Activated T-helper 9 cell treated with anti-CD3 and anti-CD28 coated beads, Interleukin-2, amount 50 U/mL, for 16 hours (primary cell): ENCODE measurements at places on chromosomes 2 and 18.

DNA sequence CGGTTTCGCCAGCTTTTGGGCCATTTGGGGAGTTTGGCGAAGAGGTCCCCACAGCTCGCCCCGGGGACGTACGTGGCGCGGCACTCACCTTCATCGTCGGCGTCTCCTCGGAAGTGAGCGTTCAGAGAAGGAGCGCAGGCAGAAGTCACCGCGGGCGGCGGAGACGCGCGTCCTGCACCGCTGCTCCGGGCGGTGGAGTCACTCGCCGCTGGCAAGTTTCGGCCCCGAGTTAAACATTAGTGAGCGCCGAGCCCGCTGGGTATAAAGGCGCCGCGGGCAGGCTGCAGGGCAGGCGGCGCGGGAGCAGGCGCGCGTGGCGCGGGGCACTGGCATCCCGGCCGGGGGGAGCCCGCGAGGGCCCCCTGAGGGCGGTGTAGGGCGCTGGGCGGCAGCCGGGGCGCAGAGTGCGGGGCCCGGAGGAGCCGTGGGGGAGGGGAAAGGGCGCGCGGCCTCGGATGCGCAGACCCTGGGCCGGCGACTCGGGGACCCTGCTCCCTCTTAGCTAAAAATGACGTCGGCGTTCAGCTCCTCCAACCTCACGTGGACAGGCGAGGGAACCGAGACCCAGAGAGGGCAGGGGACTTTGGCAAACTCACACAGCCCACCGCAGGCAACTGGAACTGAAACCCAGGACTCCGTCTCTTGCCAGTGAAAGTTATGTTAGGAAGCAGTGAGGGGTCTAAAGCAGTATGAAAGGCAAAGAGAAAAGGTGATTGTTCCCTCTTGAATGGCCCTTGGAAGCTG lies at the start of gene DPP4:
Gene DPP4 (minus strand): TSS at position 328 of the 744 bp plus-strand sequence. CDS start 234 bp downstream, at position 94.
- peak; percentile 41 for DNase-seq

DNA sequence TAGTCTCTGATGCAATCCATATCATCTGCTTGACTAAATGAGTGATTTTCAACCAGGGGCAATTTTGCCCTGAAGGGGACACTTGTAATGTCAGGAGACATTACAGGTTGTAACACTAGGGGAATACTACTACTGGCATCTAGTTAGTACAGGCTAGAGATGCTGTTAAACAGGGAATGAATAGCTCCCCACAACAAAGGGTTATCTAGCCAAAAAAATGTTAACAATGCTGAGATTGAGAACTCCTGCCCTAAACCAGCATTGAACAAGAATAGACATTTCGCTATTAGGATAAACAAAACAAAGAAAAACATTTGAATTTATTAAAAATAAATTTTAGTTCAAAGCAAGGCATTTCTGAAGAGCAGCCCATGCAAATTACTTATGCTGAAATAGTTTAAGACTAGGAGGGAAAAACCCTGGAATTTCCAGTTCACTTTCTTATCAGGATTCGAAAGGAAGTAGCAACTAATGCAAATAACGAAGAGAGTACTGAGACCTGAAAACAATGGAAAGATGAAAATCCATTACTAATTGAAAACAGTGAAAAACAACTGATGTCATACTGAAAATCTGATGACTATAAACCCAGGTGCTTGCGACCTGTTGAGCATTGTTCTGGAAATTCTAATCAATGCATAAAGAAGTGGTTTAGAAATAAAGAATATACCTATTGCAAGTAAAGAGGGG lies 53.1 kb downstream of the CAB39 start:
- no peak for DNase-seq

DNA sequence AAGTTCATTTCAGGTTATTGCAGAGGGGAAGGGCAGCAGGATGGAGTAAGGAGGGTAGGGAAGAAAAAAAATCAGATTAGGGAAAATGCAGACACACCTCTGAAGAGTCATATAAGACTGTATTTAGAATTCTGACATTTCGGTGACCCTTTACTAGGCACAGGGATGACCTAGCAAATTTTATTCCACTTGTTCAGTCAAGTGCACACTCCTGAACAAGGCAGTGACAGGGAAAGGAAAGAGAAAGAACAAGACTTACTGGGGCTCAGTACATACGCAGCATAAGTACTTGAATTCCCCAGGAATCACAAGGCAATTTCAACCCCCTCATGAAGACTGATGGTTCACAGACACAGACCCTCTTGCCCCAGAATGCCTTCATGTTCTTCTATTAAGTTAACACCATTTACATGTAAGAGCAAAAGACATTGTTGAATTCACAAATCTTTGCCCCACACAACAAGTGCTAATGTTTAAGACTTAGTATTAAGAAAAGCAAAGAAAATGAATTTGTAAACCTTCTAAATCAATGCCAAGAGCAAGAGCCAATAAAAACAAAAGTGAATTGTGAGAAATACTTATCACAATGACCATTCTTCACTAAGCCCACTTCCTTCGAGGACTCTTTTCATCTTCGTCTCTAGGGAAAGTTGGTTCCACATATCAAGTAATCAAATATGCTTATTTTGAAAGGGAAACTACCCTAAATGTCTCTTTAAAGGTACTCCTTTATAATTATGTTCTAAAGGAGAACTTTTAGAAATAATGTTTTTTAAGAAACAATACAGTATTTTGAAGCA lies 47.0 kb downstream of the COBLL1 start:
- no peak for DNase-seq

DNA sequence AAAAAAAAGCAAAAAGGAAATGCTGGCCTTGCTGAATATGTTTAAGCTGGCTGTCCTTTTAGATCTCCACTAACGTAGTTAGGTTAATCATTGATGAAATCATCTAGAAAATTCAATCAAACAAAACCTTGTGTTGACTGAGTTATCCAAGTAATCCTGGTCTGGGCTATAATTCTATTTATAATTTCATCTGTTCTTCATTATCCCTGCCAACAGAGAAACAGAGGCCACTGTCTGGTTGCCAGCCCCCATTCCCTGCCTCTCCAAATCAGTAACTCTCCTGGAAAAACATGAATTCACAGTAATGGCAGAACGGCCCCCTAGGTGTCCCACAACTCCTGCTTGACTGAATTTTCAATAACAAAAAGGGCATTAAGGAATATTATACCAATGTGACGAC lies 24.6 kb downstream of the DOCK10 start:
- DNase-seq = no peak

GRCh38 chr2:43355399-43355798 lies 129.0 kb upstream of the ZFP36L2 start:
- DNase-seq = no peak

- no peak for DNase-seq
These were observed 214.9 kb downstream of the MGAT5 start for GRCh38 chr2:134468776-134469175.

DNA sequence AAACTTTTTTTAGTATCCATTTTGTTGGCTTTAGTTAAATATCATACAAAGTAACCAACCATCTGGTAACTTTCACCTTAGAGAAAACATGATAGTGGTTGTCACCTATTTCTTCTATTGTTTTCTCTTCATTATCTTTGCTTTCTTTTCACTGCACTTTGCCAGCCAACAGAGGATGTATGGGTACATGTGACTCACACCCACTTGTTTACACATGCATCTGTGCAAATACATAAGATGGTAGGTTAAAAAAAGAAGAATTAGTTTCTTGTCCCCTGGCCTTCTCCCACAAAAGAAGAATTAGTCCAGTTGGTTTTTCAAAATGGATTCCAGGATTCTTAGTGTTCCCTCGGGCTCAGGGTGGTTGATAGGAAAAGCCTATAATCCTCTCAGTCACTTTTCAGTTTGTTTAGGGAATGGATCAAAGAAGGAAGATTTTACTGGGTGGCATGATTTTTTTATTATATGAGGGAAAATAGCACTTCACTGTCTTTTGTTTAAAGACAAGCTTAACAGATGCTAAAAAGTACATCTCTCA lies 46.6 kb downstream of the CDK15 start:
- no peak for DNase-seq

DNA sequence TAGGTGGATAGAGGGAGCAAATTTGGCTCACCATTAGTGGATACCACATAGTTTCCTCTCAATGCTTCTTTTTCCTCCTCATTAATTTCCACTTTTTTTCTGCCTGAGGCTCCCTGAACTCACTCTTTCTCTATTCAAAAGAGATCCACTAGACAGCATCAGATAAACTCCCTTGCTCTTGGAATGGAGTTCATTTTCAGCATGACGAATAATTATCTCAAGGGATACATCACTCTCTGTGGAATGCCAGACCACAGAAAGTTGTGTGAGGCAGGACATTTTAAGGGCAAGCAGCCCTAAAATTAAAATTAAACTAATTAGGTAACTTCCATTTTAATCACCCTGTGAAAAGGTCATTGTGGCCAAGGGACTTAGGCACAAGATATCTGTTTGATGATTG lies 1920.1 kb upstream of the CELF4 start:
- no peak for DNase-seq

DNA sequence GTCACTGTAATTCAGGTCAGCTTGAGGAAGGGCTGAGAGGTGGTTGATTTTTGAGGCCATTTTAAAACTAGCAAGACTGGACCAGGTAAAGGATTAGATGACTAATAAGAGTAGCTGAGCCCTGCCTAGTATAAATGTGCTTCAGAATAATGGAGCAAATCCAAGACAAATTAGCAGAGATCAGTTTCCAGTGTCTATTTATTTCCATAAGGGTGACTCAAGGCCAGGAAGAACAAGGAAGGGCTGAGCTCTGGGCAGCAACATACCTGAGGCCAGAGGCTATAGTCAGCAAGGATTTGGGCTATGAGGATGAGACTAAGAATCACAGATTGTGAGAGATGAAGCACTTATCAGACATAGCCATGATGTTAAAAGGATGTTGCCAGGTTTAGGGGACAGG lies 339.0 kb upstream of the LRRTM1 start:
- no peak for DNase-seq

DNA sequence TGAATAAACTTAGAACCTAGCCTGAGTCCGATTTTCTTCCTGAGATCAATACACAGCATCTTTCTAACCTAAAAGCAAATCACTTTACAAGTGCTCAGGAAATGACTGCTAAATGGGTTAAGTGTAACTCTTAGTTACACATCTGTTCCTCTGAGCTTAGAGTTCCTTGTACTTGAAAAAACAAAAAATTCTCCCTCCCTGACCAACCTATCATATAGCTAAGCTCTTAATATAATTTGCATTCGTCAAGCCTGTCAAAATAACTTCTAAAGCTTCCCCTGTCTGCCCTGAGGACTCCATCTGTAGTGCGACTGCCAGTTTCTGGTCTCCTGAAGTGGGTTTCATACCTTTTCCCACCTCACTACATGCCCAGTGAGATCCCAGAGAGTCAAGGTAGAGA lies 190.4 kb downstream of the NCK2 start:
- no peak for DNase-seq

DNA sequence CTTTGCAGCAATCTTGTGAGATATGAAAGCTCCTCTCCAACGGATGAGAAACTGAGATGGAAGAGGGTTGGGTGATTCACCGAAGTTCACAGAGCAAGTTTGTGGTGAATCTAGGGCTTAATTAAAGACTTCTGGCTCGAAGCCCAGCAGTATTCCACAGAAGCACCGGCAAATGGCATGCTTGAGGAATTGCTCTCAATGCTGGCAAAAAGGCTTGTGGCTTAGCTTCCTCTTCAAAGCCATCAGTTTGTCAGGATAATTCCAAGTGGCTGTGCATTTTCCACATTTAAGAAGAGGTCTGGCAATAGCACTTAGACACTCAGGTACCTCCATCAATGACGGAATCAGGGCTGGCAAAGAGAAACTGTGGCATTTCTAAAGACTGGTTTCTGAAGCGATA lies 98.7 kb upstream of the SLC66A3 start:
- DNase-seq = no peak

GRCh38 chr2:205680067-205680466 lies 2.2 kb upstream of the NRP2 start:
- no peak for DNase-seq

- DNase-seq = no peak
These were observed 14.7 kb upstream of the RAB1A start for GRCh38 chr2:65144571-65144970.

DNA sequence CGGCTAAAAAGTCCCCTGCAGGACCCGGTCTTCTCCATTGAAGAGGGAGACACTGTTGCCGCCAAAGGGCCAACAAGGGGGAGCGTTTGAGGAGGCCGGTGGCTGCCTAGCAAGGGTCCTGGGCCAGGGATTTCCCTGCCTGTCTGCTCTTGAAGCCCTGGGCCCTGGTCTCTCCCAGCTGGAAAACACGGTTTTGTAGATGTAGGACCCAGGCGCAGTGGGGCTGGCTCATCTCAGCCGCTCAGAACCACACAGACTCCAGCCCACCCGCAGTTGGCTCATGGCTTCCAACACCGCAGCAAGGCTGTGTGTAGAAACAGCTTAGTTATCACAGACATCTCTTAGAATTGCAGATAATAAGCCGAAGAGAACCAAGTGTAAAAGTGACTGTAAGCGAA lies 57.1 kb upstream of the TWIST2 start:
- DNase-seq = no peak

DNA sequence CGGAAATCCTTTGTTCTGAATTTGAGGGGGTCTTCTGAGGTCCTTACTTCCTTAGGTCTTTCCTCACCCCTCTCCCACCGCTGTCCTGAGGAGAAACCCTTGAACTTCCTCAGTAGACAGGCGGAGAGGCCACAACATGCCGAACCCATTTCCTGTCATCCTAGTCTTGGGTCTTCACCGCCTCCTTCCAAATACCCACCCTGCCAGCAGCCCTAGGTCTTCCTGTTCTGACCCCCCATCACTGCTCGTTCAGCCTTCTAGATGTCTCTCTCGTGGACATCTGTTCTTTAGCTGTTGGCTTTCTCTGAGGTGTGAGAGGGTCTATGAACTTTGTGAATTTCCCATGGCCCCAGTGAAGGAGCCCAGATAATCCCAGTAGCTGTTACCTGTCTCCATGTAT lies 27.2 kb upstream of the CYP27A1 start:
- DNase-seq = no peak

- no peak for DNase-seq
These were observed 3.9 kb upstream of the TTC39C start for GRCh38 chr18:24010673-24011072.

DNA sequence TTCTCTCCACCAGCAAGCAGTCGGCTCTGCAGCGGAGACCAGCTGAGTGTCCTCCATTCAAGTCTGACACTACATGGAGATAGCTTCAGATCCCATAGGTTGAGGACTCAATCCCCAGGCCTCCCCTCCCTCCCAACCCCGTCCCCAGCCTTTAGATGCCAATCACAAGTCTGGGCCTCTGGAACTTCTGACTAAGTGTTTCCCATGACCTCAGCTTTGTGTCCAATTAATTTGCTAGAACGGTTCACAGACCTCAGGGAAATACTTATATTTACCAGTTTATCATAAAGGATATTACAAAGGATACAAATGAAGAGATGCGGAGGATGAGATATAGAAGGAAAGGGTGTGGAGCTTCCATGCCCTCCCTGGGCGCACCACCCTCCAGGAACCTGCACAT lies 77.4 kb downstream of the MERTK start:
- no peak for DNase-seq

DNA sequence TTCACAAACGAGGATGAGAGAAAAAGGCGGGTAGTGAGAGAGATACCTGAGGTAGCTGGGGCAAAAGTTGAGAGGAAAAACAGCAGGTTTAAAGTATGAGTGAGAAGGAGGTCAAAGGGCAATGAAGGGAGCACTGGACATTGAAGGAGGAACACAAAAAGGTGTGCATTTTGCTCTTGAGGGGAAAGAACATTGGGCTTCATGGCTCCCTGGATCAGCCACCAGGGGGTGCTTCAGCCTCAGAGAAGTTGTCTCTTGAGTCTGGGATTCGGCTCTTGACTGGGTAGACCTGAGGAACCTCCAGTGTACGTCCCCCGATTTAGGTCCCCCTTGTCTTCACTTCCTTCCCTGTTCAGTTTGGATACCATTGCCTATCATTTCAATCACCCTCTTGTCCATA lies 128.5 kb downstream of the RAPGEF4 start:
- no peak for DNase-seq
